ENCODE measurements at places on chromosomes 12 and 14.

- no peak for DNase-seq
These were observed 130.9 kb upstream of the PLEKHA5 start for GRCh38 chr12:18998343-18999261.

GRCh38 chr12:15534322-15534721, 212.0 kb downstream of the PTPRO start:
- no peak for DNase-seq

DNA sequence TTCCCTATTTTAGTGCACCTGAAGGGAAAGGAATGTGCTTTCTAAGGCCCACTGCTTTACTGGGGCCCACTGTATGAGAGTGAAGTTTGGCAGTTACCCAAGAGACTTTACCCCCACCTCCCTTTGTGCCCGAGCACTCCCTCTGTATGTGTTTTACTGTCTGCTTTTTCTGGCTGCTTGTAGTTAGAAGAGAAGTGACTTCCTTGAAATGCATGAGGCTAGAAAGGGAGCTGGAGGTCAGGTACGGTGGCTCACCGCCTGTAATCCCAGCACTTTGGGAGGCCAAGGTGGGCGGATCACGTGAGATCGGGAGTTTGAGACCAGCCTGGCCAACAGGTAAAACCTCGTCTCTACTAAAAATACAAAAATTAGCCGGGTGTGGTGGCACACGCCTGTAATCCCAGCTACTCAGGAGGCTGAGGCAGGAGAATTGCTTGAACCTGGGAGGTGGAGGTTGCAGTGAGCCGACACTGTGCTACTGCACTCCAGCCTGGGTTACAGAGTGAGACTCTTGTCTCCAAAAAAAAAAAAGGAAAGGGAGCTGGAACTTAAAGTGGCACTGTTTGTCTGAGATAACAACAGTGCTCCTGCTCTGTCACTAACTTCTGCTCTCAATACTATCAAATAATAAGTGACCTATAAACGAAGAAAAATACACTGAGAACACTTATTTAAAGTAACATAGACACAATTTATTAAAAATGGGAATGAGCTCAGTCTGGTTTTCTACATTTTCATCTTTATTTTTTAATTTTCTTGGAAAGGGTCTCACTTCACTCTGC, 5.8 kb downstream of the TRIP11 start:
- no peak for DNase-seq

DNA sequence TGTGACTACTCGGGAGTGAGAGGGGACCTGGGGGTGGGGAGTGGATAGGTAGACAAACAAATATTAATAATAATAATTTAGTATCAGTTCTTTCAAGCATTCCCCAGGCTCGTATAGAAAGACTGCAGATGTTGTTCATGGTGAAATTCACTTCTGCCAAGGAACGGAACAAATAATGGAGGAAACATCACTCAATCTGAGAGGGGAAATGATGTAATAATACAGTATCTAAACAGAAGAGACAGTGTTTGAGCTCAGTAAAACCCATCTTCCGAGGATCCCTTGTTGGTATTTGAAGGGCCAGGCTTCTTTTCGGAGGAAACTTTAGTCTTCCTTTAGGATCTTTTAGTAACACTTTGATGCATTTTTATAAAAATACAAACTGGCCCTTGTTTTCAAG, 114.2 kb downstream of the KCNK10 start:
- no peak for DNase-seq

GRCh38 chr12:65606008-65606766, 218.1 kb upstream of the HMGA2 start:
- no peak for DNase-seq

- DNase-seq = no peak
These were observed 141.6 kb upstream of the MAX start for GRCh38 chr14:65243766-65244442.

DNA sequence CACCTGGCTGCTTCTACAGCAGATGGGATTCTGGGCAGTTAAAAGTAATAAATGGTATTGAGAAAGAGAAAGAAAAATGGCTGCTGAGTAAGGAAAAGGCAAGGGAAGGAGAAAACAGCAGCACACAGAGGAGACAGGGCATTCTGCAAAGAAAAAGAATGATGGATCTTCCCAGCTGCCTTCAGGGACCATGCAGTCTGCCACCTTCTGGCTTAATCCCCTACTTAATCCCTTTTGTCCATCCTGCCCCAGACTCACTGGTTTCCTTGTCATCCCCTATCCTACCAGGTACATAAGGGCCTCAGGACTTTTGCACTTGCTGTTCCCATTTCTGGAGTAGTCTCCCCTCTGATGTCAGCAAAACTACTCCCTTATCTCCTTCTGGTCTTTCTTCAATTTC, 107.6 kb downstream of the GAS2L3 start:
- DNase-seq = no peak

DNA sequence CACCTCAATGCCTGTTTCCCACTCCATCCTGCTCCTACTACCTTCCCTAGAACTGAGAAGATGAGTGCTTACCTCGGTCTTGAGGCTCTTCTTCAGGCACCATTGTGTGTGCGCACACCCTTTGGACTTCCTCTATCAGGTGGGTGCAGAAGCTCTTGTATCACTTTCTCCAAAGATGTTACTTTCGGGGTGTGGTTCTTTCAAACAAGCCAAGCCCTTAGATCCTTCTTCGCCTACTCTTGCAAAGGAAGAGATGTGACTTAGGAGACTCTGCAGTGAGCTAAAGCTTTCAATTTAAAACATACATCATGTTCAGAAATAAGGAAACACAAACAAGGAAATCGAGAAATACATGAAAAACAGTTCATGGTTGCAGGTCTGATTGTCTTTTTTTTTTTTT, at the start of gene CLEC4C:
TSS of gene CLEC4C (minus strand) at position 130 of the 400 bp plus-strand sequence. CDS start at position 103, 27 bp downstream.
- no peak for DNase-seq

- no peak for DNase-seq
These were observed 159.8 kb downstream of the DPY19L2 start for GRCh38 chr12:63508543-63508942.

GRCh38 chr12:14521822-14522221, 45.9 kb downstream of the PLBD1 start:
- no peak for DNase-seq

DNA sequence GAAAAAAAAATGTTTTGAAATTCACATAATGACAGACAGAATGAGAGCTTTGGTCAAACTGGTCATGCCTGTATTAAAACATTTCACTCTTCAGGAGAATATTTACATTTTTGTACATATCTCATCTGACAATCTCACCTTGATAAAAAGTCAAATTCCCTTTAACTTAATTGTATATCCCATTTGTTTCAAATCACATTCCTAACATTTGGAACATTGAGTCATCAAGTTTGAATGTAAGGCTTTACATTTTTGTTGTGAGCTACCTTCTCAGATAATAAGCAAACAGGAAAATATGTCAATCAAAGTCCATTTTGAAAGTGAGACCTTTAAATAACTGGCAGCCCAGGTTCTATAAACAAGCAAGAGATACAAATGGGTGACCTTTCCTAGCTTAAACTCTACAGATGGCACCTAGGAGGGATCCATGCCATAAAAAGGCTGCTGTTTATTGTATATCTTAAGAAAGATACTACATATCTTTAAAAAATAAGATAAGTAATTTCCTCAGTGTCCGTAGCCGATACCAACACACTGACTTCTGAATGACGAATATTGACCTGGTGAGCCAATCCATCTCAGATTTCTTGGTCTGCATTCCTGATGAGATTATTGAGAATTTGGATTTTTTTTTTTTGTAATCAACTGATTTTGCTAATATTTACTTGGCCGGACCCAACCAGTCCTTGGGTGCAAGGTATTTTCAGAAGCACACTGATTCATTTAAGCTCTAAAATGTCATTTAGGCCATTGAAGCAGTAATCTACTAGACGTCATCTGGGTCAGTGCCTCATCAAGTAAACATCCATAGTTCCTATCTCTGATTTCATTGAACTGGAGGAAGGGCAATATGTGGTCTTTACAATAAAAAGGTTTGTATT, 259.6 kb downstream of the BTG1 start:
- DNase-seq = no peak

- no peak for DNase-seq
These were observed 30.7 kb downstream of the PXN start for GRCh38 chr12:120234643-120235368.

GRCh38 chr12:3251691-3252090, 174.5 kb downstream of the TSPAN9 start:
- no peak for DNase-seq

- DNase-seq = no peak
These were observed 245.0 kb upstream of the PWP1 start for GRCh38 chr12:107440606-107441005.

GRCh38 chr14:104794993-104795780, at the start of gene AKT1:
AKT1 (minus strand) TSS chr14:104795748; CDS start chr14:104792643, 3,105 bp downstream.
- DNase-seq = no peak
